ENCODE measurements at places on chromosomes 7 and 10.

- DNase-seq: peak; percentile 50
Measured at GRCh38 chr7:11341285-11341944, 367.7 kb downstream of the PHF14 start.

- DNase-seq: no peak
Measured at GRCh38 chr7:2601065-2601464, 30.7 kb upstream of the TTYH3 start.

DNA sequence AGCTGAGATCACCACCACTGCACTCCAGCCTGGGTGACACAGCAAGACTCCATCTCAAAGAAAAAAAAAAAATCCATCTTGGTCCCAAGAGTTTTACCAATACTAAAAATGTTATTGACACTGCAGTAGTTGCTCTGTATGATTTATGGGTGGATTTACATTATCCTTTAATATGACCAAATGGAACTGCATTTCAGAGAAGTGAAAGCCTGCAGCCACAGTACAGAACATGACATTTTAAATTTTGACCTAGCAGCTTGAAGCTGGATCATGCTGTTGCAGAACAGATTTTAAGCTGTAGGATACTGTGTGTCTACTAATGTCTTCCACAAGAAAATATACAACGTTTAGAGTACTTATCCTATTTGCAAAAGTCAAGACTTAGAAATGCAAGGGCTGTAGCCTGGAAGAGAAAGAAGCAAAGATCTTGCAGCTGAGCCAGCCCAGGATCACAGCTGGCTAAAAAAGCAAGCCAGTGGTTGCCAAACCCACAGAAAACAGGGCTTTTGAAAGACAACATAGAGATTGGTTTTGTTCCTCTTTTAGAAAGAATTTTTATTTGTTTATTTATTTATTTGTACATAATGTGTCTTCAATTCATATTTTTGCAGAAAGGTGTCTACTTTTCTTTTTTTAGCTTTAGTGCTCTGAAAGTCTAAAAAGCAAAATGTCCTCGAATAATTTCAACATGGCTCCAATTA is 55.2 kb upstream of the WNT16 start:
- no peak for DNase-seq

DNA sequence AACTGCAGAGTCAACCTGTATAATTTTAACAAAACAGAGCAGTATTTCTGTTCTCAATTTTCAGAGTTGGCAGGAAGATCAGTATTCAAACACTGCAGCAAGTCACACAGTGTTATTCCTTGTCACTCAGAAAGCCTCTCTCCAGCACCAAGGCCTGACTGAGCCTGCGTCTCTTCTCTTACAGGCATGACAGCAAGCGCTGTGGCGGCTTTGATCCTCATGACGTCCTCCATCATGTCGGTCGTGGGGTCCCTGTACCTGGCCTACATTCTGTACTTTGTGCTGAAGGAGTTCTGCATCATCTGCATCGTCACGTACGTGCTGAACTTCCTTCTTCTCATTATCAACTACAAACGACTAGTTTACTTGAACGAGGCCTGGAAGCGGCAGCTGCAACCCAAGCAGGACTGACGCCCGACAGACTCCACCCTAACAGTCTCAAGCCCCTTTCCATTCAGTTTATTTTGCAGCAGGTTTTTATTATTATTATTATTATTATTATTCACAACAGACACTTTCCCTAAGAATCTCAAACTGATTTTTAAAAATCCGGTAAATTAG is 28.0 kb downstream of the GUSB start:
- DNase-seq: peak; percentile 45

DNA sequence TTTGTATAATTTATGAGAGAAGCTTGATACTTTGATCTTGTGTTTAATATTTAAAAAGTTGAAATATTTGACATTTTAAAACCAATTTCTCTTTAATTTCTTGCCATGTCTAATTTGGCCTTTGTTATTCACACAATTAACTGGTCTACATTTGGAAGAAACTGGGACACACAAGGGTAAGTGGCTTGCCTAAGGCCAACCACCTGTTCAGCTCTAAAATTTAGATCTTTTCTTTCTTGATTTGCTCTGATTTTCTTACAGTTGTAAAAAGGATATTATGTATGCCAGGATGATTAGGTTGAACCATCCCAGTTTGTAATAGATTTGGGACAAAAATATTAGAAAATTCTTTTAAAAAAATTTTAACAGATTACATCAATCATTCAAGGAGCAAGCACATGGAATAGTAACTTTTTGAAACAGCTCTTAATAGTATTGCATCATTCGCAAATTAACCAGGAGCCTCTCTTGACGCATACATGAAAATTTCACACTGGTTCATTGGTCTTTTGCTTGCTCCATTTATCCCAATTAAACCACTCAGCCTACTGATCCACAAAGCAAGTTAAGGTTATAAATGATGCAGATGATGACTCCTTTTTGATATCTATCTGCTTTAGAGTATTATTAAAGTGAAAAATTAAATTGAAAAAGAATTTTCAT is 222.4 kb upstream of the SLC26A5 start:
- DNase-seq: no peak

GRCh38 chr7:108561047-108561619 is 8.4 kb downstream of the THAP5 start:
- DNase-seq: no peak

DNA sequence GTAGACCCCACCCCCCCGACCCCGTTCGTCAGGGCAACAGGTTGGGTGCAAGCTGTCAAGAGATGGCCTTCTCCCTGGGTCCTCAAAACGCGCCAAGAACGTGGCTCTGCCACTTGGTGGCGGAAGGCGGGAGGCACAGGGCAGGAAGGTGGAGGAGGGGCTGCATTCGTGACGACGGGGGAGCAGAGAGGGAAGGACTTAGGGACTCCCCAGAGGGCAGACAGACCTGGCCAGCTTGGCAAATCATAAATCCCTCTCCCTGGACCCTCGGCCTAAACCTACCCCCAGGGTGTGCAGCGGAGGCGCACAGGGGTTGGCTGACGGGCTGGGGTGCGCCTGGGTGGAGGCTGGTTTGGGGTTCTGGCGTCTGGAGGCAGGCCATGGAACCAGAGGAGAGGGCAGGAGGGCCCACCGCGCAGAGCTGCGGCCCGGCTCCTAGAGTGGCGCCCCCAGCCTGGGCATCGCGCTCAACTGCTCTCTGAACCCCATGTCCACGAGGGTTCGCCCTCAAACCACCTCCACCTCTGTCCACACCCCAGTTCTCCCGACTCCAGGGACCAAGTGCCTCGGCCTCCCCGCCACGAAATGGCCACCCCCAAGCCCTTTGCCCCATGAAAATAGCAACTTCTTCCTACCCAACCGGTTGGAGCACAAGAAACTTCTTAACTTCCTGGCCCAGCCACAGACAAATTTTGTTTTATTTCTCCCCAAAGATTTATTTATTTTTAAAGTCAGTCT is 10.8 kb upstream of the GATA3 start:
- DNase-seq: no peak

DNA sequence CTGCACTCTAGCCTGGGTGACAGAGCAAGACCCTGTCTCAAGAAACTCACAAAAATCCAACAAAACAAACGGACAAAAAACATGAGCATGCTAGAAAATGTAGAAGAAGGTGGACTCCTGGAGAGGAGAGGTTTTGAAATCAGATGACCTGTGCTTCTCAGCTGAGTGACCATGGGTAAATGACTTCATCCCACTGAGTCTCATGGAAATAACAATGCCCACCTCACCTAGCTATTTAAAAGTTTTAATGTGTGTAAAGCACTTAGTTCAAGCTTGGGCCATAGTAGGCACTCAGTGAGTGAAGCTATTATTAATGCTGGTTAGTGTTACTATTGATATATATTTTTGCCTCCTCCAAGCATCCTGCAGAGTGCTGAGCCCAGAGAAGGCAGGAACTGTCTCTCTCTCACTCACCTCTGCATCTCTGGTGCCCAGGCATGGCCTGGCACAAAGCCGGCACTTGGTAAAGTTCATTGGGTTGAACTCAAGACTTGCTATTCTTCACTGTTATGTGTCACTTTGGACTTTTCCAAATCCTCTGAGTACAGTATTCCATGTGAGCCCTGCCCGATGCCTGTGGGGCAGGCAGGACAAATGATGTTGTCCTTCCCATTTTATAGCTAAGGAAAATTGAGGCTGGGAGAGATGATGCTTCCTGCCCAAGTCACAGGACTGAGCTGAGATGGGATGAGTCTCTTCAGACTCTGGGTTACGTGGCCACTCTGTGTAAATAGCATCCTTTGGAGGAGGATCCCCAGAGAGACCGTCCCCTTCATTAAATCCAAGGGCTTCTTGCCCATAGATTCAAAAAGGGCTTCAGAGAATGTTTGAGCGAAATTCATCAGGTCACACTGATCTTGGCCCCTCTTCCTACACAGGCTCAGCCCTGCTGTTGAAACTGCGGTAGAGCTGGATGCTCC is 81.4 kb upstream of the EMX2 start:
- no peak for DNase-seq

- no peak for DNase-seq
Measured at GRCh38 chr7:11633310-11633709, 198.7 kb downstream of the THSD7A start.

DNA sequence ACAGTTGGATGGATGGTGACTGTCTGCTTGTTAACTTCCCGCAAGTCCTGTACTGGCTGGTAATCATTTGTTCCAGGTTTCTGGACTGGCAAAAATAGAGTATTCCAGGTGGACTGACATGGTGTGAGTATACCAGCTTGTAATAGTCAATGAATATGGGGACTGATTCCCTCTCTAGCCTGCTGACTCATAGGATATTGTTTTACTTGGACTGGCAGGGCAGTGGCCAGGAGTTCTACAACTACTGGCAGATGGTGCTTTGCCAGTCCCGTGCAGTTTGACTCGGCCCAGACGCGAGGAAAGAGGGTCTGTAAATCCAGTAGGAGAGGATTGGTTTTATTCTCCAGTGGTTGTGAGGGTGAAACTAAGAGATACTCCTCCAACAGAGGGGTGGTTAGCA is 78.0 kb downstream of the PRR15 start:
- no peak for DNase-seq

- DNase-seq: no peak
Measured at GRCh38 chr7:30433506-30433905, 45.1 kb downstream of the NOD1 start.

- no peak for DNase-seq
Measured at GRCh38 chr7:116331020-116331419, 120.7 kb downstream of the TES start.

GRCh38 chr10:55653531-55653930 is 707.5 kb downstream of the ZWINT start:
- no peak for DNase-seq

DNA sequence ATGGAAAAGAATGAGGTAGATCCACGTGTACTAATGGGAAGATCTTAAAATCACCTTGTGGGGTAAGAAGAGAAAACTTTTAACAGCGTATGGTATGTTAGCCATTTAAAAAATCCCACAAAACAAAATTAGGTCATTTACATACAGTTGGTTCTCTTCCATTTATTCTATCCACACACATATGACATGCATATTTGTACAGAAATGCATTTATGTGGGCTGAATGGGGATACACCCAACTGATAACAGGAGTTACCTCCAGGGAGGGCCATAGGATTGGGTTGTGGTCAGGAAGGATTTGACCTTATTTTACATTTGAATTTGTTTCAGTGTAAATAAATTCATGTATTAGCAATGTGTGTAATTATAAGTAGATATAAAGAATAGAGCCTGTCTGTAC is 71.5 kb downstream of the MCMBP start:
- DNase-seq: no peak

DNA sequence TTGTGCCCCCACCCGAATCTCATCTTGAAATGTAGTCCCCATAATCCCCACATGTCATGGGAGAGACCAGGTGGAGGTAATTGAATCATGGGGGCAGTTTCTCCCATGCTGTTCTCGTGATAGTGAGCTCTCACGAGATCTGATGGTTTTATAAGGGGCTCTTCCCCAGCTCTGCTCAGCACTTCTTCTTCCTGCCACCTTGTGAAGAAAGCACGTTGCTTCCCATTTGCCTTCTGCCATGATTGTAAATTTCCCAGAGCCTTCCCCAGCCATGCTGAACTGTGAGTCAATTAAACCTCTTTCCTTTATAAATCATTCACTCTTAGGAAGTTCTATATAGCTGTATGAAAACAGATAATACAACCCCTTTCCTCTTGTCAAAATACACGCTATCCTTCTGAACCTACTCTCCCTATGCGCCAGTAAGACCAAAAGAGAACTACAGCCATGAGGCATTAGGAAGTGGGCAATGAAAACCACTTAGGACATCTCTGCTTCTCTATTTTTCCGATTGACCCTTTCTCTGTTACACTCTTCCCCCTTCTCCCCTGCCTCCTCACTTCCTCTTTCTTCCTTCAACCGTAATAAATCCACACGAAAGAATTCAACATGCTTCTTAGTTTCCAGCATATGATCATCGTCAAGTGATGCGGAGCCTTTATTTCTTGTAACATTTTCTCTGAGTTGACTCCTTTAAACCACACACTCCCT is 101.2 kb upstream of the WDR11 start:
- DNase-seq: peak; percentile 13
